Fibroblast of lung (primary cell): ENCODE measurements at places on chromosomes 6 and 20. TPM values are rescaled to one million over a fixed set of nuclear protein-coding genes. Genes with fewer than 3 reads are reported as not detected.
A peak's percentile ranks its signal among the peaks of the same experiment; 100 is the strongest.

- H3K4me1 ChIP-seq: peaks cover 11% of the 10 kb centered on the region
- H3K27ac ChIP-seq: no peak overlapping the region
- DNase-seq: no peak
- peaks cover 2% of the 10 kb centered on the region for H3K36me3 ChIP-seq
- no peak overlapping the region for H3K4me3 ChIP-seq
- H3K27me3 ChIP-seq: no peaks in the 10 kb centered on the region
Measured at GRCh38 chr6:71292001-71292400, 3.4 kb downstream of the OGFRL1 start.

DNA sequence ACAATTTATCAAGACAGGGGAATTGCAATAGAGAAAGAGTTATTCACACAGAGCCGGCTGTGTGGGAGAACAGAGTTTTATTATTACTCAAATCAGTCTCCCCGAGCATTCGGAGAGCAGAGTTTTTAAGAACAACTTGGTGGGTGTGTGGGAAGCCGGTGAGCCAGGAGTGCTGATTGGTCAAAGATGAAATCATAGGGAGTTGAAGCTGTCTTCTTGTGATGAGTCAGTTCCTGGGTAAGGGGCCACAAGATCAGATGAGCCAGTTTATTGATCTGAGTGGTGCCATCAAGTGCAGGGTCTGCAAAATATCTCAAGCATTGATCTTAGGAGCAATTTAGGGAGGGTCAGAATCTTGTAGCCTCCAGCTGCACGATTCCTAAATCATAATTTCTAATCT lies 50.0 kb upstream of the ECI2 start:
- H3K27ac ChIP-seq: no peak overlapping the region
- H3K27me3 ChIP-seq: no peaks in the 10 kb centered on the region
- no peaks in the 10 kb centered on the region for H3K36me3 ChIP-seq
- H3K4me1 ChIP-seq: no peaks in the 10 kb centered on the region

DNA sequence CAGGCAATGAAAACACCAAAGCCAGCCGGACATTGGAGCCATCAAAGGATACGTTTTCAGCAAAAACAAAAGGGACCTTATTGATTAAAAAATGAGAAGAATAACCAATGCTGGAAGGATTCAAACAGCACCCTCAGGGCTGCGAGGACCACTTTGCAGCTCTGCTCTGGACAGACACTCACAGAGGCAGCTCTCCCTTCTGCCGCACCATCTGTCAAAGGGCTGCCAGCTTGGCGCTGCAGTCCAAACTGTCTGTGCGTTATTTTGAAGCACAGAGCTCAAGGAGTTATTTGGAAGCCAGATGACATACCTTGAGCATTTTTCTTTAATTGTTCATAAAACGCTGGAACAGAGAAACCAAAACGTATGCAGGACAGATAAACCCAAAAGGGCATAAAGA lies 85.2 kb downstream of the KIF16B start:
- no peaks in the 10 kb centered on the region for H3K36me3 ChIP-seq
- H3K27ac ChIP-seq: no peak overlapping the region
- no peaks in the 10 kb centered on the region for H3K27me3 ChIP-seq
- DNase-seq: no peak
- H3K4me3 ChIP-seq: no peak overlapping the region

GRCh38 chr6:53858913-53859312 lies 64.1 kb downstream of the LRRC1 start:
- no peak for DNase-seq
- no peak overlapping the region for H3K4me3 ChIP-seq
- H3K27me3 ChIP-seq: no peaks in the 10 kb centered on the region
- H3K4me1 ChIP-seq: peaks cover 2% of the 10 kb centered on the region

GRCh38 chr6:10451394-10451793 lies 36.5 kb upstream of the TFAP2A start:
- no peaks in the 10 kb centered on the region for H3K4me1 ChIP-seq
- no peak overlapping the region for H3K27ac ChIP-seq
- H3K4me3 ChIP-seq: no peak overlapping the region
- H3K27me3 ChIP-seq: no peaks in the 10 kb centered on the region
- DNase-seq: no peak
- no peaks in the 10 kb centered on the region for H3K36me3 ChIP-seq

GRCh38 chr6:158808442-158808833 lies 10.7 kb downstream of the EZR start:
- H3K36me3 ChIP-seq: peaks cover 4% of the 10 kb centered on the region
- H3K4me1 ChIP-seq: peaks cover 12% of the 10 kb centered on the region
- DNase-seq: no peak
- no peak overlapping the region for H3K27ac ChIP-seq
- H3K4me3 ChIP-seq: no peak overlapping the region

GRCh38 chr6:54758340-54758739 lies 88.2 kb upstream of the FAM83B start:
- H3K36me3 ChIP-seq: no peaks in the 10 kb centered on the region
- H3K4me1 ChIP-seq: no peaks in the 10 kb centered on the region
- no peaks in the 10 kb centered on the region for H3K27me3 ChIP-seq
- no peak overlapping the region for H3K4me3 ChIP-seq

DNA sequence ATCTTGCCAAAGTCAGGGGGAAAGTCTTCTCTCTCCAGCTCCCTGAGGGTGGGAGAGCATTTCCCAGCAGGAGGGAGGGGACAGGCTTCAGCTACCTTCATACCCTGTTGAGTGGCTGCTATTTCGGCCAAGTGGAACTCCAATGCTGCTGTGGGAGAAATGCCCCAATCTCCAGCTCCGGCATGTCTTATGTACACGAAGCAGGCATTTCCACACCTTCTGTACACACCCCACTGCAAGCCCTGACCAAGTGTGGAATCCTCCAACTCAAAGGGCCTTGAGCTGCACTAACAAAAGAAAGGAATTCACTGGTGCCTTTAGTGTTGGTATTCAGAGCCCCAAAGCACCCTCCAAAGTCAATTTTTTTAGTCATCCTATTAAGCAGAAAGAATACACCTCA lies 313.6 kb upstream of the NT5E start:
- no peaks in the 10 kb centered on the region for H3K27me3 ChIP-seq
- no peaks in the 10 kb centered on the region for H3K36me3 ChIP-seq
- no peaks in the 10 kb centered on the region for H3K4me1 ChIP-seq
- DNase-seq: no peak
- no peak overlapping the region for H3K4me3 ChIP-seq

DNA sequence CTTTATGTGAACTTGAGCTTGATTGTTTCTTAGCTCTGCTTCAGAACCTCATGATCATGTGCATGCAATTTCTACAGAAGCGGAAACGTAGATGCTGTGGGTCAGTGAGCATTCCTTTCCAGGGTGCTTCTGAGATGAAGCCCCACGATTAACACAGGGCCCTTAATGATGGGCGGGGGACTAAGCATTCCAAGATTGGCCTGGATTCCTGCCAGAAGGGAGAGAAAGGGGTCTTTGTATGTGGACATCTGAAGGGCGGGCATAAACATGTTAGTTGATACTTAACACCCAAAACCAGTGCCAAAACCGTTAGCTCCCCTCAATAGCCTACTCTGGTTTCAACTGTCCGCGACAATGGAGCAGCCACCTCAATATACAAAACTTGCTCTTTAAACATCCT lies 46.9 kb upstream of the POU3F2 start:
- H3K27ac ChIP-seq: no peak overlapping the region
- peaks cover 6% of the 10 kb centered on the region for H3K27me3 ChIP-seq
- DNase-seq: no peak
- no peaks in the 10 kb centered on the region for H3K36me3 ChIP-seq
- no peaks in the 10 kb centered on the region for H3K4me1 ChIP-seq

GRCh38 chr6:159061805-159062563 lies 17.2 kb upstream of the TAGAP start:
- H3K27ac ChIP-seq: no peak overlapping the region
- DNase-seq: no peak
- H3K4me3 ChIP-seq: no peak overlapping the region
- no peaks in the 10 kb centered on the region for H3K36me3 ChIP-seq

GRCh38 chr6:3233321-3233720 lies 5.9 kb upstream of the TUBB2B start:
- H3K36me3 ChIP-seq: no peaks in the 10 kb centered on the region
- peaks cover 5% of the 10 kb centered on the region for H3K4me1 ChIP-seq
- DNase-seq: no peak
- peaks cover 62% of the 10 kb centered on the region for H3K27me3 ChIP-seq

- no peak overlapping the region for H3K27ac ChIP-seq
- DNase-seq: peak; percentile 49
- no peaks in the 10 kb centered on the region for H3K36me3 ChIP-seq
- no peaks in the 10 kb centered on the region for H3K4me1 ChIP-seq
- no peak overlapping the region for H3K4me3 ChIP-seq
- no peaks in the 10 kb centered on the region for H3K27me3 ChIP-seq
Measured at GRCh38 chr6:129141499-129141898, 258.6 kb downstream of the LAMA2 start.

GRCh38 chr6:44704240-44705150 lies 317.0 kb downstream of the CDC5L start:
- no peaks in the 10 kb centered on the region for H3K36me3 ChIP-seq
- DNase-seq: no peak
- no peak overlapping the region for H3K27ac ChIP-seq
- no peak overlapping the region for H3K4me3 ChIP-seq

DNA sequence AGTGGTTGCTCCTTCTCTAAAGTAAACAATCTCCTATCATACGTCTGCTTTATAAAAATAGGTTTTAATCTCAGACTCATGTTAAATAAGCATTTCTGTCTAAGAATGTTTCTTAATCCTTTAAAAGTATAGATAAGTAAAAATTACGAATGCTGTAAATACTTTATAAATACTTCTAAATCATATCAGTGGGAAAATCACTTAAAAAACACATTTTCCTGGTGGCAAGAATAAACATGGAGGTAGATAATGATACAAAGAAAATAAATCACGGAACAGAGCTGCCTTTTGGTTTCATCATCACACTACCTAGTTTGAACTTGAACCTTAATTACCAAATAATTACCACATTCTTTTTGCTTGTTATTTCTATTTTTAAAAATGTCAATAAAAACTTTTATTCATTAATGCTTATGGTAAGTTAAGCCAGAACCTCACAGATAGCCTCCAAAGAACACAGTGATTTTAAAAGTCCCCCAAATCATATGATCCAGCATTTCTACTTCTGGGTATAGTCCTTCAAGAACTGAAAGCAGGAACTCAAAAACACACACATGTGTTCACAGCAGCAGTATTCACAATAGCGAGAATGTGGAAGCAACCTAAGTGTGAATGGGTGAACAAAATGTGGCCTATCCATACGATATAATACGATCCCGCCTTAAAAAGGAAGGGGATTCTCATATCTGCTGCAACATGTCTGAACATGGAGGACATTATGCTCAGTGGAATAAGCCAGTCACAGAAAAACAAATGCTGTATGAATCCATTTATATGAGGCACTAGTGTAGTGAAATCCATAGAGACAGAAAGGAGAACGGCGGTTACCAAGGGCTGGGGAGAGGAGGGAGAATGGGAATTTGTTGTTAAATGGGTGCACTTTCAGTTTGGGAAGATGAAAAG lies 72.4 kb downstream of the SLC22A23 start:
- no peak for DNase-seq
- H3K27ac ChIP-seq: no peak overlapping the region
- H3K4me3 ChIP-seq: no peak overlapping the region
- H3K36me3 ChIP-seq: no peaks in the 10 kb centered on the region
- H3K4me1 ChIP-seq: no peaks in the 10 kb centered on the region

GRCh38 chr6:168418711-168419121 lies 22.3 kb upstream of the SMOC2 start:
- DNase-seq: no peak
- no peaks in the 10 kb centered on the region for H3K36me3 ChIP-seq
- no peaks in the 10 kb centered on the region for H3K4me1 ChIP-seq
- no peaks in the 10 kb centered on the region for H3K27me3 ChIP-seq

Gene MAS1
- total RNA-seq: not detected in 2 replicates

Gene NKX2-2
- not detected in 2 replicates for total RNA-seq

Gene CYP21A2
- not detected in 2 replicates for total RNA-seq

Gene HLA-DQB2
- not detected in 2 replicates for total RNA-seq

Gene SLC17A1
- total RNA-seq: not detected in 2 replicates

Gene CCND3
- total RNA-seq: 10.3 and 15.0 TPM in 2 replicates

Gene MYT1
- not detected in 2 replicates for total RNA-seq

Gene PLN
- total RNA-seq: 1.0 and 2.0 TPM in 2 replicates

Gene WFDC12
- not detected in 2 replicates for total RNA-seq

Gene BPIFB2
- total RNA-seq: not detected in 2 replicates

Gene RARS2
- 33.6 and 43.8 TPM in 2 replicates for total RNA-seq
